Caco-2 (cell line): ENCODE measurements at places on chromosomes 5 and 9. TPM values are rescaled to one million over a fixed set of nuclear protein-coding genes. Genes with fewer than 3 reads are reported as not detected.

GPR21 gene
- 0.79 and 2.0 TPM in 2 replicates for total RNA-seq

NME5 gene
- not detected in 2 replicates for total RNA-seq

DMRT3 gene
- not detected in 2 replicates for total RNA-seq

S1PR3 gene
- 0.95 and 1.00 TPM in 2 replicates for total RNA-seq

RASGRF2 gene
- 23.1 and 23.5 TPM in 2 replicates for total RNA-seq

TEX48 gene
- not detected in 2 replicates for total RNA-seq

TTC23L gene
- total RNA-seq = 0.09 and 0.72 TPM in 2 replicates

CNTNAP3 gene
- total RNA-seq = not detected in 2 replicates

SAPCD2 gene
- total RNA-seq = 53.3 and 57.5 TPM in 2 replicates
